ENCODE measurements at places on chromosomes 5 and 9.

GRCh38 chr5:133220851-133221674, 169.2 kb downstream of the HSPA4 start:
- no peak for DNase-seq

DNA sequence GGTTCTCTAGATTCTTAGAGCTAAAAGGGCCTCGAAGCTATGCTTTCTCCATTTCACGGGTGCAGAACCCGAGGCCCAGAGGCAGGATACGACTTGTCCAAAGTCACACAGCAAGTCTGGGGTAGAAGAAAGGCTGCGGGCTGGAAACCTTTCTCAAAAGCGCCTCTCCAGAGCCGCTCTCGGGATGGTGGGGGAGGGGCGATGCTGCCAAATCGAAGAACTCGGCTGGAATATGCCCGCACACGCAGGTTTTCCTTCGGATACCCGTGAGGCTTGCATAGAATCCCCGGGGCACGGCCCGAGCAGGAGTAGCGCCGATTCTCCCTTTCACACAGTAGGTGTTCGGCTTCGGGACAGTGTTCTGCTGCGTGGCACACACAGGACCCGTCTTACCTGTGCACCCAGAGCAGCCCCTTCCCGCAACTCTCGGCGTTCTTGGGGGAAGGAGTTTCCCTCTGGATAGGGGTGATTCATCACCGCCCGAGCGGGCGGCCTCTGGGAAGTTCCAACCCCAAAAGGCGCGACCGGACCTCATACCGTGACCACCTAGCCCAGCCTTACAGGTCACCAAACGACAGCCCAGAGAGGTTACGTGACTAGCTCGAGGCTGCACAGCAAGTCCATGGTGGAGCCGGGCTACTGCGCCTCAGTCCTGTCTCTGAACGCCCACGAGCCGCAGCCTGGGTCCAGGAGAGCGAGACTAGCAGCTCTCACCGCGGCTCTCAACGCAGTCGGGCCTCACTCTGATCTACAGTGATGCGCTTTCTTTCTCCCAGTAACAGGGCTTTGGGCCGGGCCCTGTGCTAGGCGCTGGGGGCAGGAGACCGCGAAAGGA, 4.1 kb downstream of the PAX5 start:
- no peak for DNase-seq

- no peak for DNase-seq
Observed at GRCh38 chr5:158056130-158056825, 197.3 kb upstream of the CLINT1 start.

DNA sequence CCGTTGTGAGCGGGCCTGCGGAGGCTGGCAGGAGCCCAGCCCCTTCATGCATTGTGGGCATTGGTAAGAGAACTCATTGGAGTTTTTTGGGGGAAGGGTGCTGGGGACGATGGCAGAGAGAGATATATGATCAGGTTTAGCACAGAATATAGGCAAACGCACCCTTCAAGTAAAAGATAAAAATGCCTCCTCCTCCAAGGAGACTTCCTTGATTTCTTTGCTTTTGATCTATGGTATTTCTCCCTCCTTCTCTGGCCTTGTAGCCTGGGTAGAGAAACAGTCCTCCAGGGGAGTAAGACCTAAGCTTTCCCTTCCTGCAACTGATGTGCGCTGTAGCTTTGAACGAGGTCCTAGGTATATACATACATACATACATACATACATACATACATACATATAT, 960 bp upstream of the PPARGC1B start:
- no peak for DNase-seq

DNA sequence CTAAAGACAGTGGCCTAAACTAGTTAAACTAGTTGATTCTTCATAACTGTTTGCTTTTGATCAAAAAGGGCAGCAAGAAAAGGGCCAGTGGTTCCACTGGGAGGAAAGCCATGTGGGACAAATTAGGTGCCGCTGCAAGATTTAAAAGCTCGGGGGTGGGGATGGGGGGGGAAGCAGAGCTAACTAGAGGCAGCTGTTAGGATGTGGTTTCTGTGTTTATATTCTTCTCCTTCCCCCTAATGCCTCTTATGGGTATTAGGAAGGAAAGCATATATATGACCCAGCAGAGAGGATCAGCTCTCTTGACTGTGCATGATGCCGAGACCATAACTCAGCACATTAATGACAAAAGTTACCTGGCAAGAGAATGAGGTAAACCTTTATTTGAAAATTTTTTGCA, 65.7 kb downstream of the EFNA5 start:
- DNase-seq = no peak

DNA sequence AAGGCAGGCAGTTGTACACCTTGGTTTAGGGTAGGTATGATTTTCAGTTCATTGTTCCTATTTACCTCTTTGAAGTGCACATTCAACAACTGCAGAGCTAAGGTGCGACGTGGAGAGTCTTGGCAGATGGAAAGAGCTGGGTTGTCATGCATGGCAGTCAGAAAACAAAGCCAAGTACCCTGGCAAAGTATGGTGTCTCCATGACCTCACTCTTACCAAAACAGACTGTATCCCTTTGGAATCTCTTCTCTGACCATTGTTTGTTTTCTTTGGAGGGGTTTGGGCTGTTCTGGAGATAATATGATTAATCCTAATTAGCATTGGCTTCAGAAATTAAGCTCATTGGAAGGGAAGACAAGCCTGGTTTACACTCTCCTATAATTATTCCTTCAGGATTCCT, 665.7 kb downstream of the DNAH5 start:
- no peak for DNase-seq
